Stimulated activated CD4-positive, alpha-beta T cell treated with anti-CD3 and anti-CD28 coated beads, Interleukin-15, amount 100 ng/mL, for 1 hour (primary cell): ENCODE measurements at places on chromosomes 12 and 14.

DNA sequence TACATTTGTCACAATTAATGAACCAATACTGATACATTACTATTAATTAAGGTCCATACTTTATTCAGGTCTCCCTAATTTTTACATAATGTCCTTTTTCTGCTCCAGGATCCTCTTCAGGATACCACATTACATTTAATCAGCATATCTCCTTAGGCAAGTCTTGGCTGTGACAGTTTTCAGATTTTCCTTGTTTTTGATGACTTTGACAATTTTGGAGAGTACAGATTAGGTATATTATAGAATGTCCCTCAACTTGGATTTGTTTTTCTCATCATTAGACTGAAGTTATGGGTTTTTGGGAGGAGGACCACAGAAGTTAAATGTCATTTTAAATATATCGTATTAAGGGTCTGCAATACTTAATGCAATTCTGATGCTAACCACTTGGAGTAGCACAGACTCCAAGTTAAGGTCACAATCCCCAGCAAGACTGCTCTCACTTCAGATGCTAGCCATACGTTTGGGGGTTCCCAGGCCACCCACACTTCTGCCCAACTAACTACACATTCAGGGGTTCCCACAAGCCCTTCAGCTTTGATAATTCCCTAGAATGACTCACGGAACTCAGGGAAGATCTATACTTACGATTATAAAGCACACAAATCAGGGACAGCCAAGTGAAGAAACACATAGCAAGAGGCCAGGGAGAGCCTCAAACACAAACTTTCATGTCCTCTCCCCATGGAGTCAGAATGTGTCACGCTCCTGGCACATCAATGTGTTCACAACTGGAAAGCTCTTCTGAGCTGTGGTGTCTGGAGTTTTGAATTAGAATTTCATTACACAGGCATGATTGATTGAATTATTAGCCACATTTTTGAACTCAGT, 17.0 kb upstream of the NUBPL start:
- DNase-seq: no peak

GRCh38 chr12:51785906-51786305, 62.6 kb downstream of the FIGNL2 start:
- DNase-seq: no peak

DNA sequence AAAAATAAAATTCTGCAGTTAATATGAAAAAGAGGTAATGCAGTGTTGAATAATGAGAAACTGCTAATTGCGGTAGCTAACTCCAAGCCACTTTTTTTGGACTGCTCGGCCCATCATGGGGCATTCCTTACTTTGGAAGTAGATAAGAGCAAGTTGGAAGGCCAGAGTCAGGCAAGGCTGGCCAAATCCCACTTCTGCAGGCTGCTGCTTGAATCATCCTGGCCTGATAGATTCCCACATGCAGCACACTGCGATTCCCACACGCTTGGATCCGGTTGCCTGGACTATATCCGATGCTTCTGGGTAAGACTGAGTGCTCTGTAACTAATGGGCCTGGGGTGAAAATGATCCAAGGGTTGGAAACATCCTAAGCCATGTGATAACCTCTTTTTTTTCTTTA, 10.6 kb downstream of the EIF2B2 start:
- DNase-seq: no peak

DNA sequence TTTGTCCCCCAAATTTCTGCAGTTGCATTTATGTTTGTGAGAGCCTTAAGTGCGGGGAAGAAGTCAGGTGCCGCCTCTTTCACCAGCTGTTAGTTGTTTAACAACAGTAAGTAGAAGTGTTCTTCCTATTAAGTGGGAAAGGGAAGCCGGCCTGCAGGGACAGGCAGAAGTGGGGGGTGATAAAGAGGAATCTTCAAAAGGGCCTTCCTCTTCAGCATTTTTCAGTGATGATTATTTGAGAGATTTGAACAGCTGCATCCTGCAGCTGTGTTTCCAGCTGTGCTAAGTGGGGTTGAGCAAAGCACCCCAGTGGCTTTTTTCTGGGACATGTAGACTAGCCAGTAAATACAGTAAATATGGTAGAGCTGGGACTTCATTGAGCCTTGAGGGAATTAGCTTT, 32.1 kb upstream of the SLC38A1 start:
- no peak for DNase-seq

- no peak for DNase-seq
Observed at GRCh38 chr12:125064492-125064891, 743 bp upstream of the AACS start.

GRCh38 chr12:102426599-102427542, 53.5 kb downstream of the IGF1 start:
- no peak for DNase-seq

- no peak for DNase-seq
Observed at GRCh38 chr12:2958432-2959191, 585 bp upstream of the TEAD4 start.

- no peak for DNase-seq
Observed at GRCh38 chr12:30930238-30930637, 3.7 kb downstream of the TSPAN11 start.

GRCh38 chr12:11499806-11500187, 104.4 kb upstream of the PRB2 start:
- DNase-seq: no peak

GRCh38 chr12:7959701-7960121, 23.7 kb upstream of the SLC2A3 start:
- DNase-seq: no peak

DNA sequence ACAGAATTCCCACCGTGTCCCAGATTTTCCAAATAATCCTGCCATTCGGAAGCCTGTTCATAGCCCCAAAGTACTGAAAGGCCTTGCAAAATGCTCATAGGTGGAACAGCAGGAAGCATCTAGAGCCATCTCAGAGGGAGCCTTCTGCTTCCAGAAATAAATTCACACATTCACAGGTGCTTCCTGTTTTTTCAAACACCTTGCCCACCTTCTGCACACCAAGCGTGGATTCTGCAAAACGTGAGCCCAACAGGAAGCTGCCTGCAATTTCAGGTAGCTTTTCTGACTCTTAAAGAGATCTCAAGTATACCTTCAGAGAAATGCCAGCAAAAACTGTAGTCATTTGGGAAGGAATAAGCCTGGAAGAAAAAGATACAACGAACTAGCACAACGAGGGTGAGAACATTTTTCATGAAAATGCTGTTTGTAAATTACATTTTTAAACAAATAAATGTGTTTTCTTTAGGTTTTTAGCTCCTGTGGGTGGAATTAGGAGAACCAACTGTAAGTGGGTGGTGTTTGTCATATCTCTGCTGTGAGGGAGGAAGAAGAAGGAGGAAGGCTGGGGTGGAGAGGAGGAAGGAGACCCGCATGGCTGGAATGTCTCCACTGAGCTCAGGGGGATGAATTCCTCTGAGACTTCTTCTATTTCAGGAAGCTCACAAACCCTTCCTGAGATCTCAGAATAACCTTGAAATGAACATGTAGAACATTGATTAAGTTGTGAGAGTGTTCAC, at the start of gene IFNG-AS1:
IFNG-AS1 (plus strand) TSS at position 264 of the 737 bp plus-strand sequence.
- no peak for DNase-seq

GRCh38 chr12:442235-442884, 17.4 kb upstream of the B4GALNT3 start:
- DNase-seq: no peak

DNA sequence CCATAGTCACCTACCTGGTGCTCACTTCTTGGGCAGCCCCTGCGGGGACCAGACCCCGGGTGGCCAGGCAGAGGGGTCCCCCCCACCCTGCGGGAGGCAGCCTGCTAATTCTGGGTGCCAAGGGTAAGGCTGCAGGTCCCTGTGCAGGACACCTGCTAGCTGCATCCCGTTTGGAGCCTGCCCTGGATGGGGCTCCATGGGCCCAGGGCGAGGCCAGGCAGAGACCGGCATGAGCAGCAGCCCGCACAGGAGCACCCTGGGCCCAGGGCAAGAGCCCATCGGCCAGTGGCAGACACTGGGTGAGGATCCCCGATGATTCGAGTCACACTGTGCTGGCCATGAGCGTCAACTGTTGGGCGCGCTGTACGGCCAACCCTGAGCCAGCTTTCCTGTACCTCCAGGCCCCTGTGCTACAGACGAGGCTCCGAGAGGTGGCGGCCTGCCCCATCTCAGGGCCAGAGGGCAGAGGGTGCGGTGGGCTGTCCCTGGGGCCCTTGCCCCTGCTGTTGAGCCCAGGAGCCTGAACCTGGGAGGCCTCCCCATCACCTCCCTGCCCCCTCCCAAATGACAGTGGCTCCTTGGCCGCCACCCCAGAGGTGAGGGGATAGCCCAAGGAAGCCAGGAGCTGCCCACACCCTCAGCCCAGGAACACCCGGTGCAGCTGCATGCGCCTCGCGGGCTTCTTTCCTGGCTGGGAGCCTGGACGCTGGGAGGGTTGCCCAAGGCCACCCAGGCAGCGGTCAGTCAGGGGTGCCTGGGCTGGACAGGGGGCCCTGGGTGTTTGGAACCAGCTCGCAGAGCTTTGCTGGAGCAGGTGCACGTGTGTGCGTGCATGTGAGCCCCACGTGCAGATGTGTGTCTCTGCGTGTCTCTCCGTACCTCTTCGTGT, 47.7 kb downstream of the CYP46A1 start:
- no peak for DNase-seq

GRCh38 chr12:82708061-82708879, 21.6 kb downstream of the TMTC2 start:
- no peak for DNase-seq

GRCh38 chr14:39005044-39005880, 97.8 kb downstream of the SEC23A start:
- DNase-seq: no peak

DNA sequence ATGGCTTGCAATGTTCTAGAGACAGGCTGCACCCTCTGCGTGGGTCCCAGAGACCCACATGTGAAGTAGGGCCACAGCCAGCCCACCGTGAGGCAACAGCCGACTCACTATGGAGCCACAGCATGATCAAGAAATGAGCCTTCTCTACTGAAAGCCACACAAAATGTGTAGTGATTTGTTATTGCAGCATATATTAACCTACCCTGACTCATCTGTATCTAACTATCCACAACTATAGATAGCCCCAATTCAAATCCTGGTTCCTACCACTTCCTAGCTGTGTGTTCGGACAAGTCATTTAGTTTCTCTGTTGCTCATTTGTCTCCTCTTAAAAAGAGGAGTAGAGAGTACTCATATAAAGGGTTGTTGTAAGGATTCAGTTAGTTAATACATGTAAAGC, 1152.3 kb downstream of the BCL11B start:
- DNase-seq: no peak

DNA sequence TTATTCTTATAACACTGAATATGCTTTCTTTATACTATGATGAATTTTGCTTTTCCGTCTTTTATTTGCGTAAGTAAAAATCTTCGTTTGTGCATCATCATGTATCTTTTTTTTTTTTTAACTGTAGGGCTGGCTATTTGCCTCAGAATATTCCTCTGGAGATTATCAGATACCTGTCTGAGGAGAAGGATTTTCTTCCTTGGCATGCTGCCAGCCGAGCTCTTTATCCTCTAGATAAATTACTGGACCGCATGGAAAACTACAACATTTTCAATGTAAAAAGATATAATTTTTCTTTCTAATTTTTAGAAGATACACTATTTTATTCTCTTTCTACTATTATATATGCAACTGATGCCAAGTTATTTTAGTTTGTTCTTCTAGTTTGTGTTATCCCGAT, 346.6 kb downstream of the TRHDE start:
- DNase-seq: no peak

GRCh38 chr14:21202463-21203358, 46.8 kb upstream of the OR5AU1 start:
- no peak for DNase-seq

DNA sequence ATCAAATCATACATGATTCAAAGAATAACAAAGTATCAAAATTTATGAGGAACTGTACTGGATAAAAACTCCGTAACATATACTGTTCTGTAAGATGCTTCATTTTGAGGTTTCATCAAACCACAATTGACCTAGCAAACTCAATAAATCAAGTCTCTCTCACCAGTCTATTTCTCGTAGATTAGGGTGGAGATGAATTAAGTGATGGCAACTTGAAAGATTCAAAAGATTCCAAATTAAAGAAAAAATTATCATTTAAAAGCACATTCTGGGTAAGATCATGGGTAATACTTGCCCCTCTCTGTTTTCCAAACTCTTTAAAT, 74.4 kb downstream of the PAPLN start:
- no peak for DNase-seq

DNA sequence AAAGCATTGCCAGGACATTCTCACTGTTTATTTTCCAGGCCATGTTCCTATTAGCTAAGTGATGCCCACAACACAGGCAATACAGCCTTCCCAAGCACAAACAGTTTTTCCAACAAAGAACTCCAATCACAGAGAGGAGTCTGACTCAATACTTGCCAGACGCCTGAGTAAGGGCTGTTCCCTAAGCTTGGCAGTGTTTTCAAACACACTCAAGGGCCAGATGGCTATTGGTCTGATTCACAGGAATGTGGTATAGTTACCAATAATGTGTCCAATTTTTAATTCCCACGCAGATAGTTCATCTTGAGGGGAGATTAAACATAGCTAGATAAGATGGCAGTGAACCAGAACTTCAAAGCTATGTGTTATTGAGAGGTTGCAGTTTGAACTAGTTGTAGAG, 381.0 kb downstream of the SNAPC1 start:
- no peak for DNase-seq

DNA sequence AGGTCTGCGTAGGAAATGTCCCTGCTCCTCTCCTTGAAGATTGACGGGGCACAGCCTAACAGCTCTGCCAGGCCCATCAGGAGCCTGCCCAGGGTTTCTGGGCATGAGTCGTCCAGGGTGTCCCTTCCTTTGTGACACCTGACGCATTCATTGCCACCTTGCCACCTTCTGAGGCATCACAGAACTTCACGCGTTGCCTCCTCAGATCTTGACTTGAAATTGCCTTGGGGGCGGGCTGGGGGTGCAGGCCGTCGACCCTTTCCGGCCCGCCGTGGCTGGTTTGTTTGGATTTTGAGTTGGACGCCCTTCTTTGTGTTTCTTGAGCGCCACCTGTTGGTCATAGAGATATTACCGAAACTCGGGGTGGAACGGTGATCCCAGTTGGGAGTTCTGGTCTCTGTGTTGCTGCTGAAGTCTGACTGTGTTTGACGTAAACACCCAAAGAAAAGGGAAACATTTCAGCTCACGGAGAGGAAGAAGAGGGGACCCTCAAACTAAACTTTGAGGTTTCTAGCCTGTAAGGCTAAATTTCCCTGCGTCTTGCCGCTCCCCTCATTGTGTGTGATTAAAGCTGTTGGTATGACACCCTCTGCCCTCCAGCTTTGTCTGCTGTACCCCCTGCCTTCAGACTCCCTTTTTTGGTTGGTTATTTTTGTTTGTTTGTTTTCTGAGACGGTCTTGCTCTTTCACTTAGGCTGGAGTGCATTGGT, 44.6 kb downstream of the MLXIP start:
- DNase-seq: peak; percentile 42

DNA sequence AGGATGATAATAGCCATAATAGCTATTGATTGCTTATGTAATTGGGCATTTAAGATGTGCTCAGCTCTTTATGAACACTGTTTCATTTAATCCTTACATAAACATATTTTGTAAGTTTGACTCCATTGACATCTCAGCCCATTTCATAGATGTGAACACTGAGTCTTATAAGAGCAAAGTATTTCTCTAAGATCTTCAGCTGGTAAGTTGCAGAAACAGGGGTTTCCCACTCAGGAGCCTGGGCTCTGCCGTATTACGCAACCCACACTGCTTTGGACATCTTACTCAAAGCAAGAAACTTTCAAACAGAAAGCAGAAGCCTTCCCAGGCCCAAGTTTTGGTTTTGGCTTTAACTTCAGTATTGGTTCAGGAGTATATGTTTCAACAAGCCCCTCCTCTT, 705.1 kb downstream of the MED13L start:
- no peak for DNase-seq
